Stimulated activated CD8-positive, alpha-beta memory T cell treated with anti-CD3 and anti-CD28 coated beads, Interleukin-15, amount 100 ng/mL, for 24 hours (primary cell): ENCODE measurements at places on chromosomes 2 and 18.

DNA sequence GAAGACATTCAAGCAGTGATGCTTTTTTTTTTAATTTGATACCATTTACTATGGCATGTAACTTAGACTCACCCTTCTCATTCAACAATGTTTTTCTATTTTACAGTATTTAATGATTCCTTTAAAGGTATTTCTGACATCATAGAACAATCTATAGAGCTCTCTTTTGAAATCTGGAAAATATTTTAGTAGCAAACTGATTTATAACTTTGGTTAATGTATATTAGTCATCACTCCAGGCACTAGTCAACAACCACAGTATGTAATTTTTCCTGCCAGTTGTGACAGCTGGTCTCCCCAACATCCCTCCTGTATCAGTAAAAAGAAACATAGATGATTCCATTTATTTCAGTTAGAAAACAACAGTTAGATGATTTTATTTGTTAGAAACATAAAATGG, 122.9 kb downstream of the LCLAT1 start:
- no peak for DNase-seq

- DNase-seq: no peak
These were observed 63.9 kb downstream of the ARHGAP15 start for GRCh38 chr2:143193121-143193520.

DNA sequence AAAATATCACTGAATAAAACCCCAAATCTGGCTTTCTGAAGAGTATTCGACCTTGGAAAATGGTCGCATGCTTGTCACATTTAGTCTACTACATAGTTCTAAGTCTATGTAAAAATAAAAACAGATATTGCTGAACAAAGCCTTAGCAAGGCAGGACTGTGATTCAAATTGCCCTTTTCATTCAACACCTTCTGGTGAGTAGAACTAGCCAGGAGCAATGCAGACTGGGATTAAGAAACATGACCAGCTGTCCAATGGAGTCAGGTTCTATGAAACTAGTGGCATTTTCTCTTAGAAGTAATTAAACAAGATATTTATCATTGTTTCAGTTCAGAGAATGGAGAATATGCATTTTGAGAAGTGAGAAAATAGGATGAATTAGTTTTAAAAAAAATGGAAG, 1260.5 kb upstream of the ACVR2A start:
- no peak for DNase-seq

GRCh38 chr2:47174733-47175361, 19.7 kb upstream of the STPG4 start:
- DNase-seq: no peak

DNA sequence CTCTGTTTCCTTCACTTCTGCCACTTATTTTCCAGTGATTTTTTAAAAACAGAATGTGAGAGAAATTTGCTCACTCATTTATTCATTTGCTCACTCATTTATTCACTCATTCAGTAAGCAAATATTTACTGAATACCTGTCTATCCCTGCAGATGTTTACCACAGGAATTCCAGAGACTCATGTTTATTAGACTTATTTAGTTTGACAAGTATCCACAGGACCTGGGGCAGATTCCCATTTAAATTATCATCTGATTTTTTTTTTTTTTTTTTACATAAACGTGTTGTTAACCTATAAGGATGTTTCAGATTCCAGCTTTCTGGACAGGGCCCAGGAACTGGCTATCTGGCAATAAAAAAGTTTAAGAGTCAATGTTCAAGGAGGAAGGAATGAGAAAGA, 175.1 kb upstream of the ERBB4 start:
- no peak for DNase-seq

DNA sequence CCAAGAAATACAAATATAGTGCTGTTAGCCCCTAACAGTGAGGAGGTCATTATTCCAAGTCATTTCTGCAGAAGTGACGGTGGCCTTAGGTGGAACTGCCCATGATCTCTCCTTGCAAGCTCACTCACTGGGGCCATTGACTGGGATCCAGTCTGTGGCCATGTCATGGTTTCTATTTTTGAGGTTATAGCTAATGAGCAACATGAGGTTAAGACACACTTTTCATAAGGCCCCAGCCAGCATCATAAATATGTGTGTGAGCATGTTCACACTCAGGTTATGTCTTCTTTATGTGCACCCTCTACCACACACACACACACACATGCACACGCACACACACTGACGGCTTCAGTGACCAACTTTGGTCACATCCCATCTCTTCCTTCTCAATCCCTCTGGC, 484 bp downstream of the AFF3 start:
- no peak for DNase-seq

GRCh38 chr2:237217995-237218616, 132.4 kb downstream of the COPS8 start:
- no peak for DNase-seq

DNA sequence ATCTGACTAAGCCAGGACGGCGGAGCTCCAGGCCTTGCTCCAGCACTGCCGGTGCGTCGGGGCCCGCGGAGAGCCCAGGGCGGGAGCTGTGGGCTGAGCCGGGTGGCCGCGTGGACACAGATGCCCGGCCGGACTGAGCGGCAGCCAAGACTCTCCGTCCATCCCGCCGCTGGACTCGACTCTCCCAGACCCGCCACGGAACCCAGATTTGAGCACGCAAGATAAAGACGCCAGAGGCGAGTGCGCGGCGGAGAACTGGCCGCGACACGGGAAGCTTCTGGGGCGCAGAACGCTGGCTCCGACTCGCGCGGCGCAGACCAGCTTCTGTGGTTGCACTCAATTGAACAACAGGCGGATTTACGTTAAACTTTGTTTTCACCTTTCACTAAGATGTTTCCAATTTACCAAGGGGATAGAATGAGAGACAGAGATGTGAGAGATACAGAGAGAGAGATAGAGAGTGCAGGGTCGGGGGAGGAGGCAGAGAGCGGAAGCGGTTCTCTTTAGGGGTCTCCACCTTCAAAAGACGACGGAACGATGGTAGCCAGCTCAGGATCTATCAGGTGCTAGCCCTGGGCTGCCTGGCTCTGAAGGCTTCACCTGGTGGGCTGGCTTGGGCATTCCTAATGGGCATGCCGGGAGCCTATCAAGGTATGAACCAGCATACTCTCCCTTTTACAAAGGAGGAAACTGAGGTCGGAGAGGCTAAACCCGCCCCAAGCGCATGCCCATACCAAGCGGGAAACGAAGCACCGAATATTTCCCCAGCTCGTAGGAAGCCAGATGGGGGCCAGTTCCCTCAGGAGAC, 10.4 kb upstream of the EN1 start:
- no peak for DNase-seq
